ENCODE measurements at places on chromosomes 16 and 17. TPM values are rescaled to one million over a fixed set of nuclear protein-coding genes. Genes with fewer than 3 reads are reported as not detected.

The GPR139 gene
- polyA plus RNA-seq = not detected

GRCh38 chr17:38333635-38334295 is 10.0 kb downstream of the GPR179 start:
- no peak for DNase-seq

DNA sequence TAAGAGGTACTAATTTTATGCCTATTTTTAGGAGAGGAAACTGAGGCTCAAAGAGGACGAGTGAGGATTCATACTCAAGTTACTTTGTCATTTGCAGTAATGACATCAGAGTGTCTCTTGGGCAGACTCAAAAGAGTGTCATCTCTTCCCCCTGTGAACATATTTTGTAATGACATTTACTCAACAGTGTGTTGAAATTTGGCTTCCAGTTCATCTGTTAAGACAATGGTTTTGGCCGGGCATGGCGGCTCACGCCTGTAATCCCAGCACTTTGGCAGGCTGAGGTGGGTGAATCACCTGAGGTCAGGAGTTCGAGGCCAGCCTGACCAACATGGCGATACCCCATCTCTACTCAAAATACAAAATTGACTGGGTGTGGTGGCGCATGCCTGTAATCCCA is 28.9 kb downstream of the WFDC1 start:
- no peak for DNase-seq

DNA sequence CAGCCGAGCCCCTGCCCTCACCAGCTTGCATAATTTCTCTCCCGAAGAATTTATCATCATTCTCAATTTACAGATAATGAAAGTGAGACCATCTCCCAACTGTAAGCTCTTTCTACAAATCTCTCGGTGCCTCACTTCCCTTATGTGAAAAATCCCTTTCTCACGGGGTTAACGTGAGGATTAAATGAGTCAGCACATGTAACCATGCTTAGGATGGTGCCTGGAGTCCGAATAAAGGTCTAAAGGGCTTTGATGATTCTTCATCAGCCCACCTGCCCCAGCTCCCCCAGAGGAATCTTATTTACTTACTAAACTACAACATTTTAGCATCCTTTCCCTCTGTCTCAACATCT is 24.8 kb upstream of the PIK3R6 start:
- DNase-seq = no peak

The KRTAP4-9 gene
- polyA plus RNA-seq = not detected

- no peak for DNase-seq
These were observed 24.0 kb downstream of the GGA3 start for GRCh38 chr17:75237100-75238014.

DNA sequence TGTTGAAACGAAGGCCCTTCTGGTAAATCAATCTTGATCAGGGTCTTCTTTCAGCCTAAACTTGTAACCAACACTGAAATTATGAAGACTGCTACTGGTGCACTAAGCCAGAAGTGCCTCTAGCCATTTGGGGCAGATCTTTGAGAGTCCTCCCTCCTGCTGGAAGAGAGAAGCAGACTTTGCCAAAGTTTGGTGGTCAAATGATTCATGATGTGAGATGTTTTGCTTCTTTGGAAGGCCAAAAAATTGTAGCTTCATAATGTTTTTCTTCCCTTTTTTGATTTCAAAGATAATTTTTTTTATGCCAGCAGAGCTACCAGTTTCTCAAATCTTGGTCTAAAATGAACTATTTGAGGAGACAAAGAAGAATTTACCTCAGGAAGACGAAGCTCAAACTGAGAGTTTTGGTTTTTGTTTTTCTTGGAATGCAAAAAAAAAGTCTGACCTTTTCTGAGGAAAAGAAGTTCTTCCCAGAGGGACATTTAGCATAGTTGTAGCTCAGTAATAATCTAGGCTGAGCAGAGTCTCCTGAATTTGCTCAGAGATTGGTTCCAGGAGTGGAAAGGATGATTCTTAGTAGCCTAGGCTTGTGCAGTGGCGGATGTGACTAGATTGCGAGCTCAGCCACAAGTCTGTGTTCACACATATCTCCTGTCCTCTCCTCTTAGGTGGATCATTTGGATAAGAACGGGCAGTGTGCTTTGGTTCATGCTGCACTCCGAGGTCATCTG is 50.9 kb downstream of the CYB561 start:
- DNase-seq = no peak

DNA sequence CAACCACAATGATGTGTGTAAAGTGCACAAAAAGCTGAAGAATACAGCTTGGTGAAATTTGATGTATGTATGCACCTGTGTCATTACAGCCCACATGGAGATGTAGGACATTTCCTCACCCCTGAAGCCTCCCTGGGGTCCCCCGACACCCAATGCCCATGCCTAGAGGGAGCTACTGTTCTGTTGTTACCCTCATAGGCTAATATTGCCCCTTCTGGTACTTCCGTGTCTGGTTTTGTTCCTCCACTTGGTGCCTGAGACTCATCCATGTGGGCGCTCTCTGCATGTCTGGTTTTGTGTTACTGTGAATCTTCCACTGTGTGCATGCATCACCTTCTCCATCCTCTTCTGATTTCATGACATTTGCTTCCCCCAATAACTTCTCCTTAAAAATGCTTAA is 18.6 kb downstream of the TNFRSF13B start:
- no peak for DNase-seq

- DNase-seq = no peak
These were observed 97.0 kb downstream of the USP31 start for GRCh38 chr16:23052221-23052620.

GRCh38 chr17:44023545-44024270 is 8.9 kb upstream of the TMEM101 start:
- no peak for DNase-seq

DNA sequence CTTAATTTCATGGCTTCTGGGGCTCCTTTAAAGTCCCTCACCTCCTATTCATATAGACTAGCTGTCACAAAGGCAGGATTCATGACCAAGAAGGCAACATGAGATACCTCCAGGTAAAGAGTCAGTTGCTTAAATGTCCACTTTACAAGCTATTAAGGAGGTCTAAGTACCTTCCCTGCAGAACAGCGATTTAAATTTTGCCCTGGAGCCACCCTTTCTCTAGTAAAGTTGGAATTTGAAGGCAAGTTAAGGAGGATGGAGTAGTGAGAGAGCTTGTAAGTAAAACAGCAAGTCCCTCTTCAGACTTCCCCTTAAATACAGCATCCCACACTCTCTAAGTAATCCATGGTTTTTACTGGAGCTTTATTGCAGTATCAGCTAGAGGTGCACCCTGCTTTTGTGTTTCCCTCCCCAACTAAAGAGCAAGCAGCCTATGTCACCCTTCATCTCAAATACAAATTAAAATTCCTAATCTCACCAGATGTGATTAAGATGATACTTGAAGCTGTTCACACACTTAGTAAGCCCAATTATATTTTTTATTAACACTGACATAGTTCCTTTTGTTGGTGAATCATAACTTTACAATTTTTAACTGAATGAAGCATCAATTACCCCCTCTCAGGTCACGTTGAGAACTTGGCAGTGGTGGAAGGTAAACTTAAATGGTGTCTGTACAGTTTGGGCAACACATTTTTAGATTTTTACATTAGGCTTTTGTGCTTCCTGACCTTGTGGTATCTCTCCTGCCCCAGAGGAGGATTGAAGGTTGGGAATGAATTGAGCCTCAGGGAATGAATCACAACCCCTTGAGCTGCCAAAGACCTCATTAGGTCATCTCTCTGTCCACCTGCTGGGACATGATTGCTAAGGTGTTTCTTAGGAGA is 108.9 kb downstream of the TANGO6 start:
- no peak for DNase-seq

DNA sequence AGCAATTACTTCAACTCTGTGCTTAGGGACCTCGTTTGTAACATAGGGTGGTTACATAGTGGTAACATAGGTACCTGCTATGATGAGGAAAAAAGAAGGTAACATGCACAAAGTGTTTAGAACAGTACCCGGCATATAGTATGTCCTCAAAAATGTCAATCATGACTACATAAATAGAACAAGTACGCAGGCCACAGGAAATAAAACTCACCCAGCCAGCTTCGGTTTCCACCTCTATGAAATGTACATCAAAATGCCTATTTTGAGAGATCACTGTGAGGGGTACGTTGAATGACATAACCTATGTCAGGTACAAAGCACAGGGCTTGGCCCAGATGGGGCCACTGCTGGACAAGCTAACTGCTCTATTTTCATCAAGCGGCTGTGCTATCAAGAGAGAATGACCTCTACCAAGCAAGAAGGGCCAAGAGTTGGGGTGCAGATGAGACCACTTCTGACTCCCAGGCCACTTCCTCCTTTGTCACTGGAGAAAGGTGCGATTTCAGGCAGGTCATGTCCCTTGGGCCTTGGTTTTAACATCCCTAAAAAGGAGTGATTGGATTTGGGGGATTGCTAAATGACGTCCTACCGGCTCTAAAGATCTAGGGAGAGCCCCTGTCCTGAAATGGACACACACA is 45.4 kb downstream of the WSB1 start:
- DNase-seq = no peak

GRCh38 chr17:50445730-50446325 is 19.8 kb downstream of the ACSF2 start:
- no peak for DNase-seq

The MAPT gene
- polyA plus RNA-seq = 0.27 TPM

GRCh38 chr17:79035686-79036085 is 11.7 kb downstream of the C1QTNF1 start:
- no peak for DNase-seq

GRCh38 chr16:56278196-56278855 is 87.0 kb downstream of the GNAO1 start:
- DNase-seq = no peak

- DNase-seq = no peak
These were observed 65.1 kb upstream of the TOX3 start for GRCh38 chr16:52611817-52612673.

- peak; percentile 38 for DNase-seq
These were observed 5.3 kb upstream of the DDX52 start for GRCh38 chr17:37648555-37648954.

DNA sequence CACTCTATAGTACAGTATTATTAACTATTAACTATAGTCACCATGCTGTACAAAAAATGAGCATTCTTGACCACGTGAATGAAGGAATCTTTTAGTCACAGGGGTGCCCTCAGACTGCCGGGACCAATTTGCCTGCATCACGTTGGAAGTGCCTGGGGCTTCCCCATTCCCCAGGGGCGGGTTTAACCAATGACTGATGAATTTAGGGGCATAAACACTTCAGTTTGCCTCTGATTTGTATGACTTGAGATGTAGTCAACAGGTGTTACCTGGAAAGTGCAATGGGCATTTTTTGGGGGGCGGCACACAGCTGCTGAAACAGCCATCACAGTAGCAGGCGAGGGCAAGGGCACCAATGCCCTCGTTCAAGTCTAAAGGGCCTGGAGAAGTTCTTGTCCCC is 8.7 kb upstream of the PYY start:
- DNase-seq = no peak

- peak; percentile 59 for DNase-seq
These were observed at the start of gene RNF135 for GRCh38 chr17:30970831-30971567. TSS of gene RNF135 (plus strand) at chr17:30971039. CDS start at chr17:30971074, 35 bp downstream.
